ENCODE measurements at places on chromosomes 3 and 15.
A peak's percentile ranks its signal among the peaks of the same experiment; 100 is the strongest.

- no peak for DNase-seq
Measured at GRCh38 chr3:194856296-194856695, 170.6 kb downstream of the FAM43A start.

DNA sequence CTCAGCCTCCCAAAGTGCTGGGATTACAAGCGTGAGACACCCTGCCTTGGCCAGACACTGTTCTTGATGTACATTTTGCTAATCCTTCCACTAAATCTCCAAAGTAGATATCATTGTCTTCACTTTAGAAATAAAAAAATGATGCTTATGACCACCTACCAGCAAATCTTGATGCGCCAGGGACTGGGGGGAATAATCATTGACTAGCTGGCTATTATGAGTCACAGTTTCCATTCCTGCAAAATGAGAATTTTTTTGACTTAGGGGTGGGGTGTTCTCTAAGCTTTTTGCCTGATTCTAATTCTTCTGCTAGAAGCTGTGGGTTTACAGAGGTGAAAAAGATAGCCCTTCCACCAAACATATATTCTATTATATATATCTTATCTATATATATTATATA is 17.1 kb upstream of the RFC4 start:
- peak; percentile 17 for DNase-seq

DNA sequence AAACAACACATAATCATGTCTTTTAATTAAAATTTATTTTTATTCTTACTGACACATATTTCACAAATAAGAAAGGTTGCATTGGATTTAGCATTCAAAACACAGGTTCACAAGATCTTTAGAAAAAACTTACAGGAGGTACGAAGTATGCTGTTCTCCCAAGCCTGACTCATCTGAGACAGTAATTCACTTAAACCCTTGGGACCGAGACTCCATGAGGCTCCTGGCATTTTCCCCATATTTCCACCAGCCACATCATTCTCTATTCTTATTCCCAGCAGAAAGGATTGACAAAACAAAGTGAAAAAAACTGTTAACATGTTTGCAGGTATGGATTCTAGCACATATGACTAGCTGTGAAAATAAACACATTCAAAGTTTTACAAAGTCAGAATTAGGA is 52.6 kb downstream of the CNTN3 start:
- no peak for DNase-seq

GRCh38 chr3:47404955-47405790 is 24.4 kb downstream of the PTPN23 start:
- no peak for DNase-seq

GRCh38 chr3:174884776-174885568 is 25.8 kb downstream of the NAALADL2 start:
- DNase-seq, result no peak

DNA sequence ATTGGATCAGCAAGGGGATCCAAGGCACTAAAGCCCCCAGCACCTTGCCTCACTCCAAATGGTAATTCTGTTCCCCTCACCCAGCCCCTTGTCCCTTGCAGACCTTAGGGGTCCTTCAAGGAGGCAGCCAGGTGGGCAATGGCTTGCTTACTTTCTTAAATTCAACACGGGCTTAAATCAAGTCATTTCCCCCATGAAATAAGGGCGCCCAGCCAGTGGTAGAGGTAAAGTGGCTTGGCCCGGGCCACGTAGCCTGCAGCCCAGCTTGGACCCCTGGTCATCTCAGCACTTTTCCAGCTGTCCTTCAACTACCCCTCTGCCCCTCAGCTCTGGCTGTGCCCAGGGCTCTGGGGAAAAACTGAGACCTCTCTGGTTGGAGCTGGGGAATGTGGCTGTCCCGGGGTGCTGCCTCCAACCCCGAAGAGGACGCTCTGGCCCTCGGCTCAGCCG is 1.2 kb downstream of the PSTPIP1 start:
- no peak for DNase-seq

- DNase-seq, result peak; percentile 48
Measured at GRCh38 chr3:15331606-15332404, 581 bp downstream of the SH3BP5 start.

- DNase-seq, result no peak
Measured at GRCh38 chr3:70224337-70224736, 88.1 kb downstream of the MDFIC2 start.

- DNase-seq, result no peak
Measured at GRCh38 chr3:133525435-133525834, 48.1 kb upstream of the CDV3 start.

DNA sequence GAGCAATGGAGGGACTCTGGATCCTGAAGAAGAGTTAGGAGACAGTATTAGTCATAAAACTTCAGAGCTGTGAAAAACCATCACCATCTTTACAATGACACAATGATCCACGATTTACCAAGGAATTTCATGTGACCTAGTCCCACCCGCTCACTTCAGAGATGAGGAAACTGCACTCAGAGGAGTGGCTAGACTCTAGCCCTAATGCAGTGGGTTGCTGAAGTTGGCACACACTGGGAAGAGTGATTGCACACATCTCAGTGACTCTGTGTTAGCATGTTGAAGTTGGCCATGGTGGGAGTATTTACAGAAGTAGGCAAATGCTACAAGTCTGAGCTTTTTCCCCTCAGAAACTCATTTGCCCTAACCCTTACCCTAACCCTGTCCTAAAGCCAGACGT is 35.2 kb upstream of the SPATA12 start:
- DNase-seq, result no peak

DNA sequence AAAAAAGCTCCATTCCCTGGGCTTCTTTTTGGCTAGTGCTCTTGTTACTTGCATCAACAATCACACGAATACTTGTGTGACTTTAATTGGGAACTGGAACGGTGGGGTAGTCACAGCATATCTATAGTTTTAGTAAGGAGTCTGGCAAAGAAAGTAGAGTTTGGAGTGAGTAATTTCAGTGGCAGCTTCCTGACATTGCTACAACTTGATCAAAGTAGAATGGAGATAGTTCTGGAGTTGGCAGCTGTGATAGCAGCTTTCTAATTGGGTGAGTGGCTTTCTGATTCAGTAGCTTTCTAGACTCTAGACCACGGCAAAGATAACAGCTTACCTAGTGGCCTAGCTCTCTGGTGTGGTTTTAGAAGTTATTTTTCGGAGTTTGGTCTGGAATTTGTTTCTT is 475.0 kb downstream of the TUSC7 start:
- DNase-seq, result no peak

DNA sequence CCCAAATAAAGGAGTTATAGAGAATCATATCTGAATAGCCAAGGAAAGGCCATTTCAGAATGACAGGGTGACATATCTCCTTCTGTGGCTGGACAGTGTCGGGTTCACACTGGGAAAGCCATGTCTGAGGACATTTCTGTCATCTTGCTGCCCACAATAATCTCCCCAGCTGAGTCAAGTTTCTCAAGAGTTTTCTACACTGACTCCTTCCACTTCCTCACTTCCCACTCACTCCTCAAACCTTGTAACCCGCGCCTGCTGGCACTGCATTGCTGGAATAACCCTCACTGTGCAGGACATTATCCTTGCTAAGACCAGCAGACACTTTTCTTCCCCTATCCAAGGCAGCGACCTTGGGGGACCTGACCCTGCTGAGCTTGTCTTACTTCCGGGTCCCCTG is 5.3 kb upstream of the INSYN1 start:
- DNase-seq, result no peak

DNA sequence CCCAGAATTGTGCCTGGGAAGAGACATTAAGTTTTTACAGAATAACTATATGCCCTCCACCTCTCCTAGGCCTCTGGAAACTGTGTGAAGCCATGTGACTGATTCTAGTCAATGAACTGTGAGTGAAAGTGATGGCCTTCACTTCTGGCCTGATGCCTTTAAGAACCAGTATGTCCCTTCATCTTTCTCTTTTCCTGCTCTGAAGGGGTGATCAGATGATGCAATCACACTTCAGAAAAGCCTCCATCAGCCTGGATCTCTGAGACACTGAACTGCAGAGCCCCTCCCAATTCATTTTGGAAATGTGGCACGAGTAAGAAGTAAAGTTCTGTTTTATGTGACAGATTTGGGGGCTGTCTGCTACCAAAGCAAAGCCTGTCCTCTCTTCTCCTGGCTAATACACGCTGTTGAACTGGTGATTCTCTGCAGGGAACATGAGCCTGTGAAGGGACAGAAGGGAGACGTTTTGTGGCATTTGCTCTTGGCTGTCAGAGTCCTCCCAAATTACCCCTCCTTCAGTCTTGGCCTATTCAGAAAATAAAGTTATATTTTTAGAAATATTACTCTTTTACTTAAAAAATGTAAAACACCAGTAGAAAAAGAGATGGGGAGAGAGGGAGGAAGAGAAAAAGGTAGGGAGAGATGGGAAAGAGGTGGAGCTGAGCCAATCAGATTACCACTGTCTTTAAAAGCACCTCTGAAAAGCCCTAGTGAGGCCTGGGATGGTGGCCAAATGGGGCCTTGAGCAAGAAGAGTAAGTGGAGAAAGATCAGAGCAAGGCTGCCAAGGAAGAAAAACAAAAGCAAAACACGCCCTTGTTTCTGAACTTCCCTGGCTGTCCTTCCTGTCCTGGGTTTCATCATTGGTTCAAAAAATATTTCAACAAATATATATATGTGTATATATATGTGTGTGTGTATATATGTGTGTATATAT is 40.9 kb upstream of the RYK start:
- no peak for DNase-seq

DNA sequence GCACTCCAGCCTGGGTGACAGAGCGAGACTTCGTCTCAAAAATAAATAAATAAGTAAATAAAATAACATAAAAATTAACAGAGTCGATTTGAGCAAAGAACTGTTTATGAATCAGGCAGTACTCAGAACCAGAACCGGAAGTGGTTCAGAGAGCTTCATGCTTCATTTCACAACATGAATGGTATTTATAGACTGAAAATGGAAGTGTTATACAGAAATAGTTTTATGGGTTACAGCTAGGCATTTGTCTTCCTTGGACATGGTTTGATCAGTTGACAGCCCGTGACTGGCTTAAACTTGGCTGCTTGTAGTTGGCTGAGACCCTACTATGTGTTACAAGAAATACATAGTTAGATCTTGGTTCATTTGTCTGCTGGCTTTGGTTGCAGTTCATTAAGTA is 216.0 kb upstream of the MCTP2 start:
- DNase-seq, result no peak

DNA sequence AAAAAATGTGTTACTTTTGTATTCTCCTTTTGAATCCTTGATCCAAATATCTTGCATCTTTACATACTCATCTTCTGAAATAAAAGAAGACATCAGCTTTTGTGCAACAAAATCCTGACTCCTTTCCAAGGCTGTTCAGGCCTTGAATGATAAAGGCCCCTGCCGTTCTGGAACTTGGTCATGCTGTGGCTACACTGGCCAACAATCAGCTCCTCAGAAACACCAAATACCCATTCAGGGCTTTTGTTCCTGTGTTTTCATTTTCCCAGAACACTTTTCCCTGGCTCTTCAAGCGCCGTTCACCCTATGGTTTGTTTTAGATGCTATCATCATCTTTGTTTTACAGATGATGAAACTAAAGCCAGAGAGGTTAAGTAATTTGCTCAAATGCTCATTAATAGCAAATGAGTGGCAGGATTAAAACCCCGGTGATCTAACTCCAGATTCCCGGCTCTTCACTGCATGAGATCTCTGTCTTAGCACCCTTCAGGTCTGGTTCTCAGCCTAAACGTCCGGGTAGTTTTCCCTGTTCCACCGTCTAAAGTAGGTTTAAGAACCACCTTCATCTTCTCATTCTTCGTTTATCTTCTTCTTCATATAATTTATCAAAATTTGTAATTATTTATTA is 58.3 kb downstream of the EPHA3 start:
- no peak for DNase-seq

DNA sequence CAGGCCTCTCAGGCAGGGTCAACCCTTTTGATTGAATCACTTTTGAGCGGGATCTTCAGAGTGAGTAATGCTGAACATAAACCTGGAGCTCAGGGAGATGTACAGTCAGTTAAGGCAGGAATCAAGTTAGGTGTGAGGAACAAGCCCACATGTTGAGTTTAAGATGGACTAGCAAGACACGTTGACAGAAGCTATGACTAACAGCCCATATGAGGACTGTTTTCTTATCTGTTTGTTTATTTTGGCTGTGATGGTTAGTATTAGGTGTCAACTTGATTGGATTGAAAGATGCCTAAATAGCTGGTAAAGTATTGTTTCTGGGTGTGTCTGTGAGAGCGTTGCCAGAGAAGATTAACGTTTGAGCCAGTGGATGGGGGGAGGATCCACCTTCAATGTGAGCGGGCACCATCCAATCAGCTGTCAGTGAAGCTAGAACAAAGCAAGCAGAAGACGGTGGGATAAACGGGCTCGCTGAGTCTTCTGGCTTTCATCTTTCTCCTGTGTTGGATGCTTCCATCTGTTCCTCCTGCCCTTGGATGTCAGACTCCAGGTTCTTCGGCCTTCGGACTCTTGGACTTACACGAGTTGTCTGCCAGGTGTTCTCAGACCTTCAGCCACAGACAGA is 232.3 kb upstream of the STAC start:
- DNase-seq, result no peak

GRCh38 chr15:58669108-58669507 is 80.4 kb downstream of the ADAM10 start:
- no peak for DNase-seq

GRCh38 chr3:196991581-196992460 is 23.2 kb upstream of the PIGZ start:
- no peak for DNase-seq

DNA sequence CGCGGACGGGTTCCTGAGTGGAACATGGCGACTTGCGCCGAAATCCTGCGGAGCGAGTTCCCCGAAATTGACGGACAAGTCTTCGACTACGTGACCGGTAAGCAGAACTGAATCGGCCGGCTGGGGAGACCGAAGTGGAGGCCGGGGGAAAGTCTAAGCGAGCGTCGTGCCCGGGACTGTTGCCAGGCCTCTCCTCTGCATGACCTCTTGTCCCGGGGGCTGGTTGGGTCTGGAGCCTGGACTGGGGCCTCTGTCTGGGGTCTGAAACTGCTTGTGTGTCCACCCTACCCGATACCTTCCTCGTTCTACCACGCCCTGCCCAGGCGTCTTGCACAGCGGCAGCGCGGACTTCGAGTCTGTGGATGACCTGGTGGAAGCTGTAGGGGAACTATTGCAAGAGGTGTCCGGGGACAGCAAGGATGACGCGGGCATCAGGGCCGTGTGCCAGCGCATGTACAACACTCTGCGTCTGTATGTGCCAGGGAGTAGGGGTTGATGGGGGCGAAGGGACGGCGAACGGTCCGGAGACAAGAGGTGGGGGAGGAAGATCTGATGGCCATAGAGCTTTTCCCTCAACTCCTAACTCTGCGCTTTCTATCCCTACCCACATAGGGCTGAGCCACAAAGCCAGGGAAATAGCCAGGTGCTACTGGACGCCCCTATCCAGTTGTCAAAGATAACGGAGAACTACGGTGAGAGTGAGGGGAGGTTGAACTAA is at the start of gene ABCF3:
Gene ABCF3 (plus strand): TSS at position 16 of the 718 bp plus-strand sequence. CDS start 9 bp downstream, at position 25.
- peak; percentile 44 for DNase-seq

- DNase-seq, result no peak
Measured at GRCh38 chr15:50876260-50876988, 32.1 kb upstream of the AP4E1 start.

DNA sequence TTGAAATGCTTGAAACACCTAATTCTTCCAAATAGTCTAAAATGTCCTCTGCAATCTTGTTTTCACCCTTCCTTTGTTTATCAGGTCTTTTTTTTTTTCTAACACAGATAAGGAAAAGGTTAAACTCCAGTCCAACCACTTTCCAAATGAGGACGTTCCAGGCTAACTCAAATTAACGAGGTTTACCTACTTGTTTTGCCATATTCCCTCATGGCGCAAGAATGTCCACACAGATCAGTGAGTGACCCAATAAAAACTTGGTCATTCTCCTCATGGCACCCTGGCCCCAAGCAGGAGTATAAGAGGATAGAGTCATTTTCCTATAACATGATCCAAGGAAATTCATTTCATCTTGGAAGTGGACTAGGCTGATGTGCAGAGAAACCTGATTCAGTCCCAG is 6.6 kb upstream of the LIPC start:
- no peak for DNase-seq

GRCh38 chr3:29481969-29482767 is 201.3 kb downstream of the RBMS3 start:
- DNase-seq, result no peak
